ENCODE measurements at places on chromosomes 2 and 18.

- DNase-seq: peak; percentile 79
Observed at GRCh38 chr2:164657129-164657528, 35.8 kb upstream of the GRB14 start.

DNA sequence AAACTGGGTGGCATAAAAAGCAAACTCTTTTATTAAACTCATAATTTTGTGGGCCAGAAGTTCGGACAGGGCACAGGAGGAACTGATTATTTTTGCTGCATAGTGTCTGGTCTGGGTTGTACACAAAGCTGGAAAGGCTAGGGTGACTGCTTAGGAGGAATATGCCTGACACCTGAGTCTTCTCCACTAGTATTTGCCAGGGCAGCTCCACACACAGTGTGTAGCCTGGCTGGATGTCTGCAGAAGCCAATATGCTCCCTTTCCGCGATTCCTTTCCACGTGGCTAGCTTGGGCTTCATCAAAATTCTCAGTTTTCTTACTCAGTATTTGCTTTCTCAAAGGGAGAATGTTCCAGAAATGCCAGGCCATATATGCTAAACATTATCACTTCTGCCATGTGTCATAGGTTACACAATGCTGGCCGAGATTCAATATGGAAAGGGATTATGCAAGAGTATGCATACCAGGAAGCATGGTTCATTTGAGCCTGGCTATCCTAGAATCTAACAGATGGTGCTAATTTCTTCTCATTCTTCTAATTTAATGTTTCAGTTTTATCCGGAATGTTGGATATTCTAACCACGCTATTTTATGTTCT lies 142.7 kb upstream of the DOK6 start:
- peak; percentile 82 for DNase-seq

DNA sequence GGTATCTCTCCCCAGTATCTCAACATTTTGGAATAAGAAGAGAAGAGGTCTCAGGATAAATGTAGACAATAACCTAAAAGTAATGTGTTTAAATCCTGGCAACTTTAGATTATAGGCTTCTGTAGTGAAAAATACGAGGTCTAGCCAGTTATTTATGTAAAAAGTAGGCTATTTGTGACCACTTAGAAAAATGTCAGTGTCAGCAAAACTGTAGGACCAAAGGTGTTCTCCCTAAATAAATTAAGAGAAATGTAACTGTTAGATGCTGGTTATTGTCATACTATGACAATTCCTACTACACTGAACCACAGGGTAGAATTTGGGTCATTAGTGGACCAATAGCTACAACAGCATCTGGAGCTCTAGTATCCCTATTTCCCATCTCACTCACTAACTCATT lies 2.0 kb downstream of the SUPT7L start:
- no peak for DNase-seq

DNA sequence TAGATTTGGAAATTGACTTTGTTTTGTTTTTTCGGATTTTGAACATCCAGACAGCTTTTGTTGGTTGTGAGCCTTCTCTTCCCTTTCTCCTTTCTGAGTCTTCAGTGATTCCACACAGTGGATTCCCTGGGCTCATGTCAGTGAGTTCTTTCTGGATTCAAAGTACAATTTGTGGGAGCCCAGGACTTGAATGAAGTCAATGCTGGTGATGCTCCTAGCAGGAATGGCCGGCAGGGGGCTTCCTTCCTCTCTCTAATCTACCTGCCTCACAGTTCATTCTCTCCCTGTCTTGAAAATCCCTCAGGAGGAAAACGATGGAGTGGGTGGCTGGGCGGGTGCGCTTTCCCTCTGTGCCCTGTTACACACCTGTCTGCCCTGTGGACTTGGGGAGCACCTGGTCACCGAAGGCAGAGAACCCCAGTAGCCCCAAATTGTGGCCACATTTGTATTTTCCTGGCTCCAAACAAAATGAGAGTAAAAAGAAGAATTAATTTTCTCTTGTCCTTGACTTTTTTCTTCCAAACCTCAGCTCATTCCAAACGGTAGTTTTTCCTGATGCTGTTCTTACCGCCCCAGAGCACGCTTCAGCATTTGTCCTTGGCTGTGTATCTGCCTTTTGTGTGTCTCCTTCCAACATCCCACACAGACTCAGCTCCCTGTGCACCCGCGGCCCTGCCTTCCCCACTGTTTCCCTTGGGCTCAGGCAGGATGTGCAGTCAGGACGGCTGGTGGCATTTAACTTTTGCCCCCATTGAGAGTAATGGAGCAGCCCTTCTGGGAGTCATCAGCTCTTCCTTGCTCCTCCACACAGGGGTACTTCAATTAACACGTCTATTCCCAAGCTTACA lies 86.6 kb downstream of the MARCO start:
- peak; percentile 21 for DNase-seq

- DNase-seq: no peak
Observed at GRCh38 chr2:154507186-154507585, 191.3 kb upstream of the KCNJ3 start.

GRCh38 chr2:27724905-27725701 lies 46.4 kb upstream of the MRPL33 start:
- DNase-seq: peak; percentile 62

GRCh38 chr18:80132180-80132812 lies 23.2 kb downstream of the ADNP2 start:
- DNase-seq: no peak

DNA sequence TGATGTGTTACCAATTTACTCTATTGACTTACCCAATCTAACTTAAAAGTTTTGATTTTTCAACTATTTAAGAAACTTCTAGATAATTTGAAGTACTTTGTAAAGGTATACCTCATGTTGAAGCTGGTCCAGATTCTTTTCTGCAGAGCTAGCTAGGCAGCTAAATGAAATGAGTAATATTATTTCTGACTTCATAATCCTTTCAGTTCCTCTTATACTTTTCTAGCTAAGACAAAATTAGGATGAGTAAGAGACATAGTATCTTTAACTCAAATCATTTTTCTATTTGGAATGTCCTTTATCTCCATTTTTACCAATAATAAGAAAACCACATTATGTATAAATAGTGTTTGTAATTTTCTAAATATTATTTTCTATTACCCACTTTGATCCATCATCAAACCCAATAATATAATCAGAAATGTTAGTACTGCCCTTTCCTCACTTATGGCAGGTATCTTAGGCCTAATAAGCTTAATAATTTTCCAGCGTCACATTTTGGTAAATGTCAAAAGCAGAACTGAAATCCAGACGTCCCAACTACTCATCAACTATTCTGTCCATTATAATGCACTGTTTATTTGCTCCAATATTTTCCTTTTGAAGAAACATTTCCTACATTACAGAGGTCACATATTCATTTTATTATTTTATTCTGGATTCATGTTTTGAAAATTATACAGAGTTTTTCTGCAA lies 456.6 kb downstream of the THSD7B start:
- DNase-seq: peak; percentile 35

DNA sequence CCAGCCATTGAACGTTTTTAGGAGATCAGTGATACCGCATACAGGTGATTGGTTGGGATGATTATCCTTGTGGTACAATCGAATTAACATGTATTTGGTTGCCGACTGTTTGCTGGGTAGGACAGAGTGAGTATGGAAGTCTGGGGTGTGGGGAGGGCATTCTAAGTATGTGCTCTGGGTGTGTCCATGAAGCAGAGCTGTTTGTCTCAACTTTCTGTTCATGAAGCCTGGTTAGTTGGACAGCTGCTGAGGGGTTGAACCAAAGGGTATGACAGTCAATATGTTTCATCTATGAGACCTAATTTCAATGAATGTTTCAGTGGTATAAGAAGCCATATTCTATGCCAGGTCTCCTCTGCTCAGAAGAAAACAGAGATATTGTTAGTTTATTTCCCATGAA lies 21.9 kb upstream of the SPTBN1 start:
- DNase-seq: no peak

- no peak for DNase-seq
Observed at GRCh38 chr2:240789501-240790369, 30.3 kb downstream of the KIF1A start.

DNA sequence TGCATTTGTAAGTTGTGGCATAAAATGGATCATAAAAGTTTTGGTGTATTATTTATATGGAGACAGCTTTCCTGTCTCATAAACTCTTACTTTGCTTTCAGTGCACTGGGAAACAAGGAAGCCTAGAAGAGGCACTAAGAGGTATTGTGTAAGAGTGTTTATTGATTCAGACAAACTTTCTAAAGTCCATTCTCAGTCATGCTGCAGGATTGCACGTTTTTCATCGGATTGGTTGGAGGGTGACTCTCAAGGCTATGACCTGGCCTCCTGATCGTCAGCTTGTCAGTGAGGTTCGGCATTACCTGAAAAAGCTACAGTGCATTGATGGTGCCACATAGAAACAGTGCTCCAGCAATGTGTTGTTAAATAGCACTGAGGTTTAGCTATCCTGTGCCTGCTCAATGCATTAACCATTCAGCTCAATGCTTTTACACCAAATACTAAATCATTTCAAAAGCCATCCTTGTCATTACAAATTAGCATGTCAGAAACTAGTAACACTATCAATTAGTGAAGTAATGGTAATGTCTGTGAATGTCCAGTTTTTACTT lies 545.5 kb downstream of the CBLN2 start:
- no peak for DNase-seq

- peak; percentile 29 for DNase-seq
Observed at GRCh38 chr2:197204519-197205250, 105.9 kb downstream of the ANKRD44 start.

- DNase-seq: no peak
Observed at GRCh38 chr2:186467421-186467820, 18.6 kb upstream of the ZC3H15 start.

DNA sequence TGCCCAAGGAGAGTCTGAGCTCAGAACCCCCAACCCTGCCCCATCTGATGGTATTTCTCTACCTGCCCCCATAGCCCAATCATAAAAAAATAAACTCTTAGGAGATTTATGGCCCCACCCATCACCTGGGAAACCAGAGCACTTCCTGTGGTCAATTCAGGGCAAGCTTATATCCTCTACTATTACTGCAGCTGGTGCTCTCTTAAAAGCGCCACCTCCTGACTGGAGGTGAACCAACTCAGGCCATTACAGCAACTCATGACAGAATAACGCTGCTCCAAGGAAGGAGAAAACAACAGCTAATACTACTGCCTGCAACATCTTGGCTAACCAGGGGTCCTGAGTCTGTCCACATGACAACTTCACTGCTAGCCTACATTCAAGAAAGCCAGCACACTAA lies 195.7 kb downstream of the MTCL1 start:
- DNase-seq: no peak

DNA sequence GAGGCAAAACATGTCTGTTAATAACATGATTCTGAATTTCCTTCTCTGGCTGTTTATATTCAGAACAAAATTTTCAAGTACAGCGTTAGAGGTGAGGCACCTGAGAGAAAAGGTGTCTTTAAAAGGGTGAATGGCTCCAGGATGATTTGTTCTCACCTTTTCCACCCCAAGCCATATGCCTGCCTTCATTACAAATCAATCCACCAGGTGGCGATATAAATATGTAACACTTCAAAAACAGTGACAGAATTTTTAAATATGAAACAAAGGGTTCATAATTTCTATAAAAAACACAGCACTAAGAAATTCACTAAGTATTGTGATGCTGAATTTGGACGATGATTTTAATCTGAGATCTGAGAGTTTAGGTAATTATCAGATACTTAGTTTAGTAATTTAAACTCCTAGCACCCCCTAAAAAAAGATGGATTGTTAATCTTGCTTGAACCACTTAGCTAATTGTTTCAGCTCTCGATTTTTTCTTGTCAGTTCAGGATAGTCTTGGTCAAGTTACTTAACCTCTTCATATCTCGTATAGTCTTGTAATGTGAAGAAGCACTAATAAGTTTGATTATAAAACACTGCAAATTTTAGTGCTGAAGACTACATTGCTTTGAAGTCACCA lies 528.8 kb downstream of the CPS1 start:
- peak; percentile 39 for DNase-seq

DNA sequence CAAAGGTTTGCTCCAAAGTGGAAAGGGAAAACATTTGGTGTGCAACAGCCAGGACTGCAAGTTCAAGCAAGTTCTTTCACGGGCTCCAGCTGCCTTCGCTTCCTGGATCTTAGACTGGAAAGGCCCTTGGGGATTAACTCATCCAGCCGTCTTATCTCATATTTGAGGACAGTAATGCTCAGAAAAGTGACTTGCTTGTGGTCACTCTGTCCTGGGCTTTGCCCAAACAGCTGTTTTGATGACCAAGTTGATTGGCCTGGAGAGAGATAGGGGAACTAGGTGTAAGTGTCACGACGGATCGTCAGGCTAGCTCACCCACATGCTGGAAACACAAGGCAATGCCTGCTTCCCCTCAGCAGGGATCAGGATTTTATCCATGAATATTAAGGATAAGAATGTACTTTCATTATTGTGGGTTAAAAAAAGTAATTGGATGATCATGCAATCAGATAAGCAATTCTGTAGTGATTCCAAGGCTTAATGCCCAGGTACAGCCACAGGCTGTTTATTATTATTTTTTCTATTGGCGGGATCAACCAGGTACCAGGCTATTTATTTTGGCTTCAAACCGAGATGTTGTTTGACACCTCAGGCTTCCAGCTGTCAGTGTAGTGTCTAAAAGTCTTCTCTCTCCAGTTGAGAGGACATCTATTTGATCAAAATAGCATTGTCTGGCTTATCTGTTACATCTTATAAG lies 162.5 kb upstream of the EPAS1 start:
- peak; percentile 67 for DNase-seq

DNA sequence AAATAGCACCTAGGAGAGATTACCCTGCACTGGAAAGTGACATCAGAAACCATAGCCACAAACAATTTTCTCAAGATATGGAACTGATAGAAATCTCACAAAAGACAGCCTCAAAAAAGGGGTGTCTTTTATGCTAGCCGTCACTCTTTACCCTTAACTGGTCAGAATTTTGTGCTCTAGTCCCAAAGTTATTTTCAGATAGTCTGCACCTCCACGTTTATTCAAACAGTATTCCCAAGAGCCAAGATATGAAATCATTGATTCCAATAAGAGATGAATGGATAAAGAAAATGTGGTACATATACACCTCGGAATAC lies 23.5 kb upstream of the PMAIP1 start:
- DNase-seq: no peak

DNA sequence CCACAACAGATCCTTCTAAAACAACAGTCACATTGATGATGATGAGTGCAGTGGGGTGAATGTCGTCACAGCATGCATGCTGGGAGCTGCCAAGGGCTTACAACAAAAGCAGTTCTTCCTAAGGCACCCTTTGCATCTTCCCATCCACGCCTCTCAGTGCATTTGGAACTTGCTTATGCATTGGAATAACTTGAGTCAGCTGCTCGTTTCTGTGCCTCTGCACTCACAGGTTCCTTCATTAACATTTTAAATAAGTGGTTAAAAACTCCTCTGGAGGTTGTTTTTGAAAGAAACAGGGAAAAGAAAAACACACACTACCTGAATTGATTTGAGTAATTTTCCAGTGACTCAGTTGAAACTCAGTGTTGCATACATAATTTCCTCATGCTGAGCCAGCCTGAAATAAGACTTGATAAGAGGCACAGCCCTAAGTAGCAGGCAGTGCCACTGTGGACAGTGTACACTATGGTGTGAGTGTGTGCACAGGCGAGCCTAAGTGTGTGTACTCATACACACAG lies 46.8 kb upstream of the TRIM43B start:
- no peak for DNase-seq

All from fibroblast of skin of back (primary cell).